ENCODE measurements at places on chromosomes 1 and 21. TPM values are rescaled to one million over a fixed set of nuclear protein-coding genes. Genes with fewer than 3 reads are reported as not detected.

The CFAP126 gene
- not detected for total RNA-seq

The KPRP gene
- not detected for total RNA-seq

The GSTM3 gene
- total RNA-seq, result 35.1 TPM

The ZNF593OS gene
- total RNA-seq, result not detected

The TRABD2B gene
- total RNA-seq, result 16.4 TPM

The MCOLN2 gene
- total RNA-seq, result 0.32 TPM

The UTS2 gene
- total RNA-seq, result 1.3 TPM

The TENT5C gene
- 3.6 TPM for total RNA-seq

The EDARADD gene
- 0.32 TPM for total RNA-seq

The ANGPTL3 gene
- not detected for total RNA-seq

The UMODL1 gene
- total RNA-seq, result not detected

The TMEM240 gene
- 3.9 TPM for total RNA-seq

The HHIPL2 gene
- total RNA-seq, result 0.38 TPM

The FAM43B gene
- 1.2 TPM for total RNA-seq

The PANK4 gene
- 17.4 TPM for total RNA-seq

The CD1C gene
- 0.51 TPM for total RNA-seq

The TRPM2 gene
- total RNA-seq, result 11.3 TPM

The ATP5IF1 gene
- total RNA-seq, result 85.3 TPM

The TDRD5 gene
- not detected for total RNA-seq

The PROK1 gene
- not detected for total RNA-seq

The ZSWIM5 gene
- 1.9 TPM for total RNA-seq

The C8A gene
- total RNA-seq, result not detected

The FCRLA gene
- not detected for total RNA-seq

The PIGC gene
- total RNA-seq, result 22.3 TPM

The MIXL1 gene
- not detected for total RNA-seq

The MTX1 gene
- 26.8 TPM for total RNA-seq

The FABP3 gene
- 132 TPM for total RNA-seq

The EFNA1 gene
- total RNA-seq, result 13.2 TPM

The COL8A2 gene
- total RNA-seq, result 35.9 TPM

The REN gene
- not detected for total RNA-seq

The S100A1 gene
- 1.8 TPM for total RNA-seq

The BRINP3 gene
- not detected for total RNA-seq

The RXFP4 gene
- not detected for total RNA-seq

The ANKRD65 gene
- total RNA-seq, result 7.4 TPM

The HCRTR1 gene
- not detected for total RNA-seq

The F13B gene
- total RNA-seq, result not detected
